RWPE1 (cell line): ENCODE measurements at places on chromosomes 11 and 22.
A peak's percentile ranks its signal among the peaks of the same experiment; 100 is the strongest.

DNA sequence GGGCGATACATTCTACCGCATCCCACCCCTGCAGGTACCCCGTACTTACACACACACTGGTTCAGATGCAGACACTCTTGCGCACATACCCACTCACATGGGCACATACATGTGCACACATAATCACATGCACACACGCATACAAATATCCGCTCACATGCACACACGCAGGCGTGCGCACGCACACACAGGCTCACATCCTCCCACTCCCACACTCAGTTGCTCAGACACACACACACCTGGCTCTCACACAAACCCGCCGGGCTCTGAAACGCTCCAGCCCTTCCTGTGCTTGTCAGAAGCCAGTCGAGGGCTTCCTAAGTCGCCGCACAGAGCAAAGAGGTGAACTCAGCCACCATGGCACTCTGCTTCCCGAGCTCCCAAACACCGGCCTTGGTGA, 164.5 kb downstream of the CRYBB2 start:
- DNase-seq = no peak

DNA sequence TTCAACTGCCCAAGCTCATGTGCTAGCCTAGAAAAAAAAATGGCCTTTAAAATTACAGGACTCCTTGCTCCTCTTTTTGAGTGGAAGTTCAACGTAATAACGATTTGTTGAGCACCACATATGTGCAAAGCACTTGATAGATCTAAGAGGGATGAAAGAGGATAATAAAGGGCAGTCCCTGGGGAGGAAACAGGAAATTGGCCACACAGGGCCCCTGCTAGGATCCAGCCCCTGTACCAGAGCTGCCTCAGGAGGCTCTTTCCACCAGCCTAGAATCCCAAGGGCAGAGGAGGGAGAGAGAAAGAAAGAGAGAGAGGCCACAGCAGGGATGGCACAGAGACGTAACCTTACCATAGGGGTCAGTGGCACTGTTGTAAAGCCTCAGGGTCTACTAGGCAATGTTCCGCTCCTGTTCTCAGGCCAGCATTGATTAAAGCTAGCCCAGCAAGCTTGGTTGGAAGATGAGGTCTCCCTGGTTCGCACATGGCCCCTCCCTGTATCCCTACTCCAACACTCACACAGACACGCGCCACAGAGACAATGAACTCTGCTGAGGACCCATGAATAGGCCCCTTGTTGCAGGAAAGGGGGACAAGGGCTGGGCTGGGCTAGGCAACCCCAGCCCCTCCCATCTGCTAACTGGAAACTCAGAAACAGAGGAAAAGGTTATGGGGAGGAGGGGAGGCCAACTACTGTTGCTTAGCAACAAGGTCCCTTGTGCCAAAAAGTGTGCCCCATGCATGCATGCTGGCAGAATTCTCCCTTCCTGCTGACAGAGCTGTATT, at the start of gene TMPRSS5:
Gene TMPRSS5 (minus strand): TSS at position 438 of the 785 bp plus-strand sequence. CDS start 84 bp downstream, at position 354.
- DNase-seq = no peak

GRCh38 chr11:55624531-55624930, 10.4 kb upstream of the OR4P4 start:
- DNase-seq = no peak

GRCh38 chr11:112352907-112353306, 92.2 kb upstream of the PLET1 start:
- peak; percentile 8 for DNase-seq

GRCh38 chr11:4191031-4191571, 96.5 kb downstream of the RRM1 start:
- no peak for DNase-seq

- DNase-seq = no peak
These were observed 326.7 kb upstream of the NCAM1 start for GRCh38 chr11:112634551-112634950.

GRCh38 chr11:71103266-71103665, 149.1 kb downstream of the SHANK2 start:
- DNase-seq = peak; percentile 9

DNA sequence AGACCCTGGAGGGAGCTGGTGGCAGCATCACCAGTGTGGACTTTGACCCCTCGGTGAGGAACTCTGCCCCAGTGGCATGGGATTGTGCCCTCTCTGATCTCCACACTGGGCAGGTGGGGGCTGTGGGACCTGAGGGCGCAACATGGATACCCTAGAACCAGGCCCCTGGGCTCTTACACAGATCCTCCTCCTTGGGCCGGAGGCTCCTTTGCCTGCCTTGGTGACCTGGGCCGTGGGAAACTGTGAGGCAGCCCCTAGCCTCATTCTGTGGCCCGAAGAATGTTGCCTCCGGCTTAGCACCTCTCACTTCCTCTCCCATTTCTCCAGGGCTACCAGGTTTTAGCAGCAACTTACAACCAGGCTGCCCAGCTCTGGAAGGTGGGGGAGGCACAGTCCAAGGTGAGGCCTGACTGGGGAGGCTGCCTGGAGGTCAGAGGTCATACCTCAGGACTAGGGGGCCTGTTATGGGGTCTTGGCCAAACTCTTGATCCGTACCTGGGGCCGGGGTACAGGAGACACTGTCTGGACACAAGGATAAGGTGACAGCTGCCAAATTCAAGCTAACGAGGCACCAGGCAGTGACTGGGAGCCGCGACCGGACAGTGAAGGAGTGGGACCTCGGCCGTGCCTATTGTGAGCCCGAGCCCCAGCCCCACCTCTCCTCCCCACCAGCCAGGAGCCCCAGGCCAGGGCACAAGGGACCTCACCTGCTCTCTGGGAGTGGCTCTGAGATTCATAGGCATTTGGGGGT, 12.2 kb downstream of the ATG16L2 start:
- no peak for DNase-seq

GRCh38 chr11:60710482-60710881, 11.1 kb downstream of the MS4A8 start:
- no peak for DNase-seq

- DNase-seq = no peak
These were observed 14.8 kb downstream of the SHISA8 start for GRCh38 chr22:41899992-41900651.

DNA sequence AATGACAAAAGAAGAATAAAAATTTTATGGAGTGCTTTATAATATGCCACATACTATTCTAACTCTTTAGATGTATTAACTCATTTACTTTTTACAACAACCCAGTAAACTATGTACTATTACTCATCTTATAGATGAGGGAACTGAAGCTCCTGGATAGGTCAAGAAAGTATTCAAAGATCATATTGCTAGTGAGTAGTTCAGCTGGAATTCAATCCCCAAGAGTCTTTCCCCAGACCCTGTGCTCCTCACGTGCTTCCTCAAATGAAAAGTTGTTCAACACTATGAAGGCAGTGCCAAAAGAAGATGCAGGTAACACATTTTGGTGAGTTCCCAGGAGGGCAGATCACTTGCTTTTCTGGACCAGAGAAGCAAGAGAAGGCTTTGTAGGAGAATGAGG, 46.8 kb downstream of the BTG4 start:
- peak; percentile 64 for DNase-seq

GRCh38 chr11:103378931-103379330, 269.7 kb downstream of the DYNC2H1 start:
- DNase-seq = no peak

GRCh38 chr11:111978028-111978771, 41.1 kb downstream of the DIXDC1 start:
- peak; percentile 68 for DNase-seq

- no peak for DNase-seq
These were observed 35.6 kb downstream of the KCNC1 start for GRCh38 chr11:17770048-17770652.
